8988T (cell line): ENCODE measurements at places on chromosomes 6 and 20.

- no peak for DNase-seq
Observed at GRCh38 chr20:10185741-10186558, 32.7 kb upstream of the SNAP25 start.

DNA sequence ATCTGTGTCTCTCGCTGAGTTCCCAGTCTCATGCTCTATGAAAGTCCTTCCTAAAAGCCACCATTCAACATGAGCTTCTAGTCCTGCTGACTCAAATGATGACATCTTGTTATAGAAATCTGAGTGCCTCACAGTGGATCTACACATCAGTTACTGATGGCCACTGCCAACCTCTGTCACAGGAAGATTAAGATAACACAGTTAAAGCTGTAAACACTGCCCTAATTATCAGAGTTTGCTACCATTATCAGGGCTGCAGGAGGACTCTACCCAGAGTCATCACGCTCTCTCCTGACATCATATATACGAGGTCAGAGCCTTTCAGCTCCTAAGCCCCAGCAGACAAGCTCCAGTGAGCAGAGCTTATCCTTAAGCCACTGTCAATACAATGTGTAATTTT, 63.2 kb downstream of the HIVEP2 start:
- DNase-seq = no peak

DNA sequence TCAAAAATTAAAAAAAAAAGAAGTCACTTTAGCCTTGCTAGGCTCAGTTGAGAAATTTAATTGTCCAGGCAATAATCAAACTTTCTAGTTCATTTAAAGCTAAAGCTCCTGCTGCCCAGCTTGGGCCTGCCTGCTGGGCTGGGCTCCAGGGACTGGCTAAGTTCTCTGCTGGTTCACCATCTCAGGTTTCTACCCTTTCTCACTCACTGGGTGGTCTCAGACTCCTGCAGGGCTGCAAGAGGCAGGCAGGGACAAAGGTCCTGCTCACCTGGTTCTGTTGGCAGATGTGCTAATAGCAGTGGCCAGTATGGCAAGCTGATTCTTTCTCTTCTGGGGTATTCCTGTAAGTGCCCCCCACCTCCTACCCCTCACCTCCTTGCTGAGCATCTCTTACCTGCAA, 21.2 kb upstream of the RTF2 start:
- no peak for DNase-seq

DNA sequence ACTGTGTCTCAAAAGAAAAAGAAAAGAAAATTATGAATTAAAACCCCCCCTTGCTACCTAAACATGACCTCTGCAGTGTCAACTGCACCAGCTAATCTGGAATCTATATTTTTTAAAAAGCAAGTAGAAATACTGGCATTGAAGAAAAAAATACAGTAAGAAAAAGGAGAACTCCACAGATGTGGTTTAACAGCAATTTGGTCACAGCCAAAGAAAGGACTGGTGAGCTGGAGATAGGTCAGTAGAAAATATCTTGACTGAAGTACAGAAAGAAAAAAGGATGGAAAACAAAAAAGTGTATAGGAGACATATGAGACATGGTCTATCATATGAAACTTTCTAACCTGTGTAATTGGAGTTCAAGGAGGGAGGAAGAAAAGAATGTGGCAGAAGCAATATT, 44.1 kb upstream of the ERVFRD-1 start:
- no peak for DNase-seq

- DNase-seq = no peak
Observed at GRCh38 chr6:112780498-112781096, 433.5 kb downstream of the RFPL4B start.

DNA sequence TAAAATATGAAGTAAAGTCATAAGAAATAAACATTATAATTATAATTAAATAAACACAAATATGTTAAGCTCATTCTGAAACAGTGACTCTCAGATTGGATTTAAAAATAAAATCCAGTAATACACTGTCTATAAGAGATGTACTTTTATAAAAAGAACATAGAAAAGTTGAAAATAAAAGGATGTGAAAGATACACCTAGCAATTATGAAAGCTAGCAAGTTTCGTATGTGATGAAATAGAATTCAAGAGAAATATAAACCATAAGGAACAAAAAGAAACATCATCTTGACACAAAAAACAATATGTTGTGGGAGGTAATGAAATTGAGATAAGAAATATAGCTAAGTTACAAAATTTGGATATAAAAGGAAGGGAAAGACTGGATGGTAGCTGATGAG, 128.6 kb upstream of the CNR1 start:
- no peak for DNase-seq

DNA sequence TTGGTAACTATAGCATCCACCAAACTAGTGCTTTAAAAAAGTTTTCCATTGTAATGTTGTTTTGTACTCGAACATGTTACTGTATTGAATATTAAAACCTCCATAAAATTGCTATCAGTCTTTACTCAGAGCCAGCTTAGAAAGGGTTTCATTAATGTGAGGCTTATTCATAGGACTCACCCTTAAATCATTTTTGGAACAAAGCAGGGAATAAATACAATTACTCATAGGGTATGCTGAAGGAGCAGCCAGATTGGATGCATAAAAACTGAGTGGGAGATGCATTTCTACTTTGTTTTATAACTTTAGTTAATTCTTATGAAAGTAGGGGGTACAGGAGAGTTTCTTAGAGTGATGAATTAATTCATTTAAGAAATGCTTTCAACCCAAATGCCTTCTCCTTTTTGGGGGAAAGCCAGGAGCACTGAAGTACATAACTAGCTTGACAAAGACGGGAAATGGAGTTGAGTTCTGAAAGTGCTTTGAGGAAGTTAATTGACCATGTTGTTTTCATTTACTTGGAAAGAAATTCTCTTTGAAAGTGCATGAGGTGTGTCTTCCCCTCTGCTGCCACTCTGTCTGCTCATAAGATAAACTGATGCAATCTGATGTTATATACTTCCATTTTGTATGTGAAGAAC, 90.3 kb downstream of the RNF144B start:
- DNase-seq = no peak

GRCh38 chr6:80457439-80457933, 351.0 kb downstream of the BCKDHB start:
- DNase-seq = no peak

GRCh38 chr6:35195120-35195780, 18.5 kb upstream of the SCUBE3 start:
- no peak for DNase-seq

DNA sequence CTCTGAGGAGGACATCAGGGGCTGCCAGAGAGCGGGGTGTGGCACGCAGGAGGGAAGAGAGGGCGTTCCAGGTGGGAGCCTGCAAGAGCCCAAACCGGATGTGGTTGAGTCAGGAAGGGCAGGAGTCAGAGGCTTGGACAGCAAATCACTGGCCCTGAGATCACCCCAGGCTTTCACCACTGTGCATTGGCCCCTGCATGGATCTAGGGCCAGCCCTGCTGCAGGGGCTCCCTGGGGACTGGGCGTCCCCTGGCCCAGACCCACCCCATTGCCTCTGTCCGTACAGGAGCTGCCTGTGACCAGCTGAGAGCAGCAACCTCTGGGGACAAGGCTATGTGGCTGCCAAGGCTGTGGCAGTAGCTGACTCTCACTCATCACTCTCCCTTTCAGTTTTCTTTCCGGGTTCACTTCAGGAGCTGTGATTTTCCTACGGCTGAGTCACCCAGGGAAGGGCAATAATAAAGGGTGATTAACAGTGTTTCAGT, 33.9 kb downstream of the KCNK17 start:
- no peak for DNase-seq

DNA sequence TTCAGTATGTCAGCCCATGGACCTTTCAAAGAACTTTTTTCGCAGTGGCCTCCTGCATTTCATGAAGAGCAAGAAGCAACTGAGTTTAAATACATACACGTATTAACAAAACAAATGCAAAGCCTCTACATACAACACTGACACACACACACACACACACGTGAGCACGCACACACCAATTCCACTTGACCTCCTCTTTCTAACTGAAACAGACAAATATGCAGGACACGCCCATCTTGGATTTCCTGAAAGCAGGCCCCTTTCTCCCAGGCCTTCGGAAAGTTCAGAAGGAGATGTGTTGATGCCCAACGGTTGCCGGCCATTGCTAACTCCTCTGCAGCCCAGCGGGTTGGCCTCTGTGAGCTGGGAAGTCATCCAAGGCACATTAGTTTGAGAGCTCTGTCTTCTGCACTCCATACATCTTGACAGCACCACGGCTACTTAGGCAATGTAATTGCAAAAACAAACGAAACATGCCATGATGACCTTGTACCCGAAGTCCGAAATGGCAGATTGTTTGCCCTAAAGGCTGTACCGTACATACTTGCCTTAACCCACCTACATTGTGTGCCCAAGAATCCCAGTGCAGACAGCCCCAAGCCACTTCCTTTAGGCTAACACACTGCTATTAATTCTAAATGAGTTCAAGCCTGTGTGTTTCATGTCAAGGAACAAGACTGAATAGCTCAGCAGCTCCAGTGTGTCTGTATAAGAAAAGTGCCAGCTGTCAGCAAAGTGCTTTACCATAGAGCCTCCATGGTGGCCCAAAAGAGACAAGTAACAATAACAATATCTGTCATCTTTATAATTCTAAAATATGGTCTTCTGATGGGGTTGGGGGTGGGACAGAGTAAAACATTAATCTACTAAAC, 138.8 kb upstream of the RNF217 start:
- no peak for DNase-seq

DNA sequence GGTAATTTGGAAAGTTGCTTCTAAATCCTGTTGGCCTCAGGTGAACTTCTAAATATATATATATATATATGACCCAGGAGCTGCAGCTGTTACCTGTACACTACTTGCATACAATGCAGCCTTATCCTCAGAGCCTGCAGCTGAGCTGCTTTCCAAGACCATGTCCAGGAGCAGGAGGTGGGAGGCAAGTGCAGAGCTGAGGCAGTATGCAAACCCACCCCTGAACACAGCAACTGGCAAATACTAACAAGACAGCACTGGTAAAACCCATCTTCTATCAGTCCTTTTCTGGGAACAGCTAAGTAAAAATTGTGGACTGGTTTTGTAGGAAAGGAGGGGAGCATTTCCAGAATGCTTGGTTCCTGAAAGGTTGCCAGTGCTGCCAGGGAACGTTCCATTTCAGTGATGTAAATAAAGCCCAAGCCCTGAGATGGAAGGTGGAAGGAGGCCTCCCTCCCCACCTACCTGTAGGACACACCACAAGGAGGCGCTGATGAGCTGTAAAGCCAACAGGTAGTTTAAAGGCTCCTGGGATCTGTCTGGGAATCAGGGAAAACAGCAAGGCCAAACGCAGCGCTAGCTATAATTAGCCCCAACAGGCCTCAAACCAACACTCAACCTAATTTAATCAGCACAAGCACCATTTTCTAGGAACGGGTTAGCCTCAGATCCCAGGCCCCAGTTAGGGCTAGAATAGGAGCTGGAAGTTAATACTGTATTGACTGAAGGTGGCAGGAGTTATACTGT, 93.8 kb upstream of the MAP7 start:
- peak; percentile 24 for DNase-seq

- no peak for DNase-seq
Observed at GRCh38 chr20:4261333-4262284, 246.3 kb upstream of the RNF24 start.
